KBM-7 (cell line): ENCODE measurements at places on chromosomes 1 and 21.

DNA sequence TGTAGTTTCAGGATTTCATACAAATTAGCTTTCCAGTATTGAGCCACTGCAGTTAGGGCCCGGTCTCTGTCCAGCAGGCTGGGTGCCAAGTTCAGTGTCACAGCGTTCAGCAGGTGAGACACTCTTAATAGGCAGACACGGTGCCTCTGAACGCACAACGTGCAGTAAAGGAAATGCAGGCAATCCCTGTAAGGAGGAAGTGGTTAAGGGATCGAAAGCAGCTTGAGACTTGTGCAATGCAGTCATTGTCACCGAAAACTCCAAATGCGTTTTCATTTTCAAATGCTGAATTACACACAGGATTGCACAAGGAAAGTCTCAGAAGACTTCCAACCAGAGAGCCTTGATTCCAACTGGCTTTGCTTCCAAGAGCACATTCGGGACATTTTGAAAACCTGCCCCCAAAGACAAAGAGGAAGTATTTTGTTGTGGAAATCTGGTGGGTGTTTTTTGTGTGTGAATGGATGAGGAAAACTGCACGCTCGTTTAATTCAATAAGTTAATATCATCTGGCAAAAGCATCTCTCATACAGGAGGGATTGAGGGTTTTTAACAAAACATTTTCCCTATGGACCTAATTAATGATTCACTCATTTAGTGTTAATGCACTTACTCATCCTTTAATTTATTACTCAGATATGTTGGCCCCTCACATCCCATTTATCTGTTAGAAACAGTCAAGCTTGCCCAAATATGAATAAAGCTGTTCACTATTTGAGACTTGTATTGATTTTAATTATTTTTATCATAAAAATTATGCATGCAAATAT is 61.6 kb downstream of the PTGS2 start:
- peak; percentile 79 for DNase-seq

GRCh38 chr1:193335806-193336428 is 149.5 kb upstream of the B3GALT2 start:
- no peak for DNase-seq

DNA sequence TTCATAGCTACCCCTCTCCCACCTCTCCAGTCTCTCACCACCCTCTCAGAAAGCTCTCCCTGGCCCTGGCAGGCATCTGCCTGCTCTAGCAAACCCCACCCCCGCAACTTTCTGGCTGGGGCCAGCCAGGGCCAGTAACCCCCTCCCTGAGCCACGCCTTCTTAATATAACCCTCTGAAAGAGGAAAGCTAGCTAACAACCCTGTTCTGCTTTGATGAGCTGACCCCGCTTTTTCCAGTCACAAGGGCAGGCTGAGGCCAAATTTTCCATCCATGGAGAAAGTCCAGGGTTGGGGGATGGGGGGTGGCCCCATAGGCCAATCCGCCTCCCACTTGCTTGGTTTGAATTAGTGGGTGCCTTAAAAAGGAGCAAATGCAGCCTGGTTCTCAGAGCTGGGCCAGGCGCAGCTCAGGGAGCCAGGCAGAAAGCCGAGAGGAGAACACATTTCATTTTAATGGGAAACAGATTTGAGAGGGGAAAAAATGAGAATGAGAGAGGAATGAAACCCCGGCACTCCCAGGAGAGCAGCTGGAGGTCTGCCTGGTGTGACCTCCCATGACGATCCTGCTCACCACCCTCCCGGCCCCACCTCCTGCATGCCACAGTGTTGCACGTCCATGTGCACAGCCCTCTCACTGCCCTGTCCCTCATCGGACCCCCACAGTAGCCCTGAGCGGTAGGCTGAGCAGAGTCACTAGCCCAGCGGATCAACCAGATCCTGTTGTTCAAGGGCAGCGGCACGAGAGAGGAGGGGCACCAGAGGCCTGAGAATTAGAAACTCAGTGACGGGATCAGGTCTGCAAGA is 62.3 kb downstream of the OPTC start:
- DNase-seq = no peak

- no peak for DNase-seq
Observed at GRCh38 chr1:7401814-7402547, 369.1 kb upstream of the VAMP3 start.

GRCh38 chr21:43295066-43295958 is 126.5 kb downstream of the CRYAA start:
- DNase-seq = no peak
